ENCODE measurements at places on chromosomes 2 and 18.

DNA sequence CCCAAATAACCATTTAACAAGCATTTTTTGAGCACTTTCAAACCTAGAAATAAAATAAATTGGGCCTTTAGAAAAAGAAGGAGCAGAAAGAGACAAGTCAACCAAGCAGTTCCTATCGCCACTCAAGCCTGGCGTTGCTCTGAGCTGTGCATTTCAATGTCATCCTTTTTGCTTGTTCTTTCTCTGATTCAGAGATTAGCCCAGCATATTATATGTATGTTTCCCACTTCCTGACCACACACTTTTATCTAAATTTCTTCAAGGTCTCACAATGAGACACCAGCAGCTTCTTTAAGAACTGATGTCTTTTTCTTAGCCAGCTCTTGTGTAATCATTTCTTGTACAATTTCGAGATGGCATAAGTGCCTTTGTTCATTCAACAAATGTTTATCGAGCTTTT is 344.5 kb upstream of the ID2 start:
- DNase-seq = peak; percentile 46

GRCh38 chr2:97348841-97349240 is 235.9 kb downstream of the ANKRD36 start:
- DNase-seq = no peak

DNA sequence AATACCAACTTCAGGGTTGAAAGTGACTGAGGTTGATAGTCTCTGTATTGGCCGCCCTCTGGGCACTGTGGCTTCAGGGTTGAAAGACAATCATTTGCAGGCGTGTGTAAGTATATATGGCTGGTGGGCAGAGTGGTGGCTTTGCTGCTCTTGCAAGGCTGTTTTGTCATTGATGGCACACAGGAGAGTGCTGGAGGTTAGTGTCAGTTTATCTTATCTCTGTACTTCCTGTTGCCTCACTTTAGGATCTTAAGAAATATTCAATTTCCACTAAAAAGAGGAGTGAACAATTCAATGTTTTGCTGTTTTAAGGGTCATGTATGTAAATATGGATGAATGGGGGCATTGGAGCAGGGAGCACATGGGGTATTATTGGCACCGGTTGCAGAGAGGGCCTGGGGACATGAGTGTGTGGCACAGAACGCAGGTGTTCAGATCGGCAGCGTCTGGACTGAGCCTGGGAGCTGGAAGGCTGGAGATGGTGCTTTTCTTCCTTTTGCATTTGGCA is 51.5 kb downstream of the NCK2 start:
- peak; percentile 58 for DNase-seq

- DNase-seq = no peak
These were observed 26.0 kb downstream of the SATB2 start for GRCh38 chr2:199431746-199432213.

DNA sequence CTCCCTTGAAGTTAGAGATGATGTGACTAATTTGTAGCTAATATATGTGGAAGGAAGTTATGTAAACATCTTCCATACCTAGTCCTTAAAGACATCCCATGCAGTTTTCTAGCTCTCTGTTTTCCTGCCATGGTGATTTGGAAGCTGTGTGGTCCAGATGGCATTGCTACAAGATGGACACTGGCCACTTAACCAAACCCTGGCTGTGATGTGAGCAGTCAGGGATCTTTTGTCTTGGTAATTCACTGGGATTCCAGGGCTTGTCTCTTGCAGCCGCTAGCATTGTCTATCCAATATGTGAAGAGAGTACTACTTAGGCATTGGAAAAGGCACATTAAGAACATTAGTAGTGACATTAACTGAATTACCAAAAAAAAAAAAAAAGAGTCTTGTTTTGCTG is 139.9 kb upstream of the DOCK10 start:
- DNase-seq = no peak

GRCh38 chr18:55592106-55592505 is 4.1 kb upstream of the TCF4 start:
- DNase-seq = no peak

- DNase-seq = no peak
These were observed 284.0 kb downstream of the CCDC102B start for GRCh38 chr18:69081846-69082245.

GRCh38 chr2:234078129-234078528 is 27.6 kb downstream of the SPP2 start:
- DNase-seq = no peak

- DNase-seq = no peak
These were observed 46.8 kb upstream of the ACTR3 start for GRCh38 chr2:113842919-113843736.

DNA sequence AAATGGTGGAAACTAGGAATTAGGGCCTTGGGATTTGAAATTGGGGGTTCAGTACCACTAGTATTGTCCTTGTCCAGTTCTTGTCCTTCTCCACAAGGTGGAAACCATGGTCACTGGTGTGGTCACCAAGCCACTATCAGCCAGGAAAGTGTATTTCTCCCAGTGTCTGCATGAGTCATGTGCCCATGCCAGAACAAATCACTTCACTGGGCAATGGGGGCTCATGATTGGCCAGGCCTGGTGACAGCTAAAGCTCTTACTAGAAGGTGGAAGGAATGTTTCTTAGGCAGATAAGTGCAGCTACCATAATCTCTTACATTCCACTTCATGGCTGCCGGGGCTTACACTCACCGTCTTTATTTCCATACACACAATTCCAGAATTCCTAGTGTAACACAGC is 124.8 kb upstream of the TACR1 start:
- DNase-seq = no peak

DNA sequence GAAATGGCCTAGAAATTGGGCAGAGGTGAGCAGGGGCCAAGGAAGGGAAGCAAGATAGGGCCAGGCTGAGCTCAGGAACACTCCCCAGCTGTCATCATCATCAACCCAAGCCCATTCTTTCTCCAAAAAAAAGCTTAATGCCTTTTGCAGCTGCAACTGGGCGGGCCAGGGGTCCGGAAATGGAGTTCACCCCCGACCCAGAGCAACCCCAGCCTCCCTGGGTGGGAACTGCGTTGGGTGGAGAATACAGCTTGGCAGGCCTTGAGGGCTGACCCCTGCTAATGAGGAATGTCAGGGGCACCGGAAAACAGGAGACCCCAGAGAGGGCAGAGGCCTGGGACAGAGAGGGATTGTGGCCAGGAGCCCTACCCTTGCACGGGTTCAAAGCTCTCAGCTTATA is 64.8 kb downstream of the TNS1 start:
- DNase-seq = no peak

DNA sequence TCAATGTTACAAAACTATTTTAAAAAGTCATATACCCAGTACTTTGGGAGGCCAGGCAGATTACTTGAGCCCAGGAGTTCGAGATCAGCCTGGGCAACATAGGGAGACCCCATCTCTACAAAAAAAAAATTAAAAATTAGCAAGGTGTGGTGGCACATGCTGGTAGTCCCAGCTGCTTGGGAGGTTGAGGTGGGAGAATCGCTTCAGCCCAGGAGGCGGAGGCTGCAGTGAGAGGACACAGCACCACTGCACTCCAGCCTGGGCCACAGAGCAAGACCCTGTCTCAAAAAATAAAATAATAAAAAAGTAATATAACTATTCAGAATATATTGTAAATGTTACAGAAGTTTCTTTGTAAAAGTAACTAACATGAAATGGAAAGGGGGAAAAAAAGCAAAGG is 1.9 kb downstream of the PASK start:
- no peak for DNase-seq

- DNase-seq = no peak
These were observed 82.2 kb downstream of the EPAS1 start for GRCh38 chr2:46379213-46380037.

DNA sequence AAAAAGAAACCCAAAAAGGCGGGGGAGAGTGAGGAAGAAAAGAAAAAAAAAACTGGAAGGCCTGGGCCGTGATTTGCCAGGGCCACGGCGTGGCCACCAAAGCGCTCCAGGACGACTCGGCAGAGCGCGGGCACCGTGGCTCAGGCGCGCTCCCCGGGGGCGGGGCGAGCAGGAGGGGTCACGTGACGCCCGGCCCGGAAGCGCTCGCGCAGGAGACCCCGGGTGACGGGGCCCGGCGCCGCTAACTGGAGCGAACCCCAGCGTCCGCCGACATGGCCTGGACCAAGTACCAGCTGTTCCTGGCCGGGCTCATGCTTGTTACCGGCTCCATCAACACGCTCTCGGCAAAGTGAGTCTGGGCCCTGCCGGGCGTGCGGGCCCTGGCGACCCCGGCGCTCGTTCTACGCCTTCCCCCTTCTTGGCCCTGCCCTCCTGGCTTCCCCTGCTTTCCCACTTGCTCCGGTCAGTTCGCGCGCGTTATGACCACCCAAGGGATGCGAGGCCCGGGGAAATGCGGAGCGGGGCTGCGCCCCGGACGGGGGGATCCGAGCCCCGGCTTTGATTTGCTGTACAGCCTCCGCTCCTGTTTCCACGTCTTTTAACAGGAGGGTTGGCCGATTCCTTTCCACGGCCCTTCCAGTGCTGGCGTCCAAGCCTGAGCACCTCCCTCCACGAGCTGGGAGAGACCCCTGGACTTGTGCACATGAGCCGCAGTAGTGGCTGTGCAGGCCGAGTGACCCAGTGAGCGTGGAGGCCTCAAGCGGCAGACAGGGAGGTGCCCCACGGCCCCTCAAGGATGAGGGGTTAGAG is at the start of gene SLC35F6:
Gene SLC35F6, plus strand, starts transcription at position 207 of the 810 bp plus-strand sequence. Its CDS starts 66 bp downstream, at position 273.
- peak; percentile 83 for DNase-seq

DNA sequence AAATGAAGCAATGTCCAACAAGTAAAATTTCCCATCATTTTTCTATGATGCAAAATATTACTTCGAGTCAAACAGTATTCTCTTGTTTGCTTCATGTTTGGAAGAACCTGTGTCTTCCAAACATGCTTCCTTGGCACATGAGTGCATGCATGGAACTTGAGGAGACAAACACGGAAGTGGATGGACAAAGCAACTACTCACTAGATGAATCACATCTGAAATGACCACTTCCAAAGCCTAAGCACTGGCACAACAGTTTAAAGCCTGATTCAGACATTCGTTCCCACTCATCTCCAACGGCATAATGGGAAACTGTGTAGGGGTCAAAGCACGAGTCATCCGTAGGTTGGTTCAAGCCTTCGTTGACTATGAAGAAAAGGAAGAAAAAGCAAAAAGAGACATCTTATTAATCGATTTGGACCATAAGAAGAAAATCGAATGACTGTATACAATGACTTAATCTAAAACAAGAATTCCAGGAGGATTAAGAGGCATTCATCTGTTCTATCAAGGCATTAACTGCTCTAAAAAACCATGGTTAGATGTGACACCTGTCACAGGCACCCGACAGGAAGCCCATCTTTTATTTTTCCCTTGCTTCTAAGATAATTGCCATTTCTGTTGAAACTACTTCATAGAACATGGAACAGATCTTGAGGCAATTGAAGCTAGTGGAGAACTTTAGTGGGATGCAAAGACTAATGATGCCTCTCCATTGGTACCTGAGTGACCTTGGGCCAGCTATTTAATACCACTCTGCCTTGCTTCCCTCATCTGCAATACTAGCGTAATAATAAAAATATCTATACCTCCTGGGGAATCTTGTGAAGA is 56.0 kb downstream of the ATIC start:
- no peak for DNase-seq

DNA sequence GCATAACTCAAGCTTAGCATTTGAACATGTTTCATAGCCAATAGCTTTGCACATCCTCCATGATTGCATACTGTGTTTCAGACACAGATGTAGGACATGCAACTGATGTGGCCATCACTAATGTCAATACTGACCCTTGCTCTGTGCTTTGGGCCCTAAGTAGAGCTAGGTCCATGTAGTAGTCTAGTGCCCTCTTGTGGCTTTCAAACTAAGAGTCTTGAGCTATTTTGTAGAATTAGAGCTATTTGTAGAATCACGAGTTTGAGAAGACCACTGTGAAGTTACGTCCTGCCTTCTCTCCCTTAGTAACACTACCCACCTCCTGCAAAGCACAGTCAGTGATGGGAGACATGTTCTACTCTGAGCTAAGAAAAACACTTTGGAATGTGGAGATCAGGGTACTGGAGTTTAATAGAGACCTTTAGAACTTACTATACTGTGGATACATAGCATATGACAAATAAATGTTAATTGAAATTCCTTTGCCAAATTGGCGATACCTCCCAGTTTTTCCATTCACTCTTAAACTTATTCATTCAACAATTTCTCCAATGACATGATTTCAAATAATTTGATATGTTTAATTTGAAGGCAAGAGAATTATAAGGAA is 306.5 kb upstream of the TNP1 start:
- DNase-seq = no peak

GRCh38 chr2:48709096-48710034 is 46.2 kb downstream of the LHCGR start:
- no peak for DNase-seq

- DNase-seq = no peak
These were observed 390.9 kb upstream of the SMIM21 start for GRCh38 chr18:75818383-75818782.

- DNase-seq = no peak
These were observed 10.3 kb downstream of the PECR start for GRCh38 chr2:216071111-216071851.

GRCh38 chr2:33335516-33335915 is 140.9 kb upstream of the RASGRP3 start:
- DNase-seq = no peak

DNA sequence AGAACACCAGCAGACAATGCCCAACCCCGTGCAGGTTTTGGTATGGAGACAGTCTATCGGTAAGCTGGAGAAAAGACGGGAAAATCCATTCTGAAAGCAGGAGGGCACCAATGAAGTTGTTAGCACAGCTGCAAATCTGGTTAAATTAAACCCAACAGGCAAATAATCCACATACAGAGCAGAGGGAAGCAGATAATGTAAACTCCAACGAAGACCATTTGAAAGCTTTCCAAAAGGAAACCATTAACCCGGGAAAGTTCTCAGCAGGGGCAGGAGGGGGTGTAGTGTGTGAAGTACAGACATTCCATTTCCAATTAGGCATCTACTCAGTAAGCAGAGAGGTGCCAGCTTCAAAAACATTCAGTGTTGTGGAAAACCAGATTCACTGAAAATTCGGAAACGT is 10.3 kb downstream of the EDAR start:
- no peak for DNase-seq

DNA sequence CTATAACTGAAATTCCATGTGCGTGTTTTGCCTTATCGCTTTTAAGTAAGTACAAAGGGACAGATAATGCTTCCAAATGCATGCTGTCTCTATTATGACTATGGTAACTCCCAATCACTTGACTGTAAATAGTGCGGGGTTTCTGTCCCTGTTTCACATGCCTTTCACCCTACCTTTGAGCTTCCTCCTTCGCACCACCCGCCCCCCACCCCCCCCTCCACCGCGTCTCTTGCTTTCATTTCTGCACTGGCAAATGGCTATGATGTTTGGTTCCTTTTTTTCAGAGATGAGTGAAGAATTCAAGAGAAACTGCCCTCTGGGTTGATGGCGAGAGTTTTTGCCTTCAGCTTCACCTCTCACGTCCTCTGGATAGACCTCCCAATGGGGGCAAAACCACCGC is 25.0 kb upstream of the SPP2 start:
- peak; percentile 34 for DNase-seq

GRCh38 chr2:109213646-109214433 is 84.8 kb downstream of the SH3RF3 start:
- DNase-seq = peak; percentile 80

DNA sequence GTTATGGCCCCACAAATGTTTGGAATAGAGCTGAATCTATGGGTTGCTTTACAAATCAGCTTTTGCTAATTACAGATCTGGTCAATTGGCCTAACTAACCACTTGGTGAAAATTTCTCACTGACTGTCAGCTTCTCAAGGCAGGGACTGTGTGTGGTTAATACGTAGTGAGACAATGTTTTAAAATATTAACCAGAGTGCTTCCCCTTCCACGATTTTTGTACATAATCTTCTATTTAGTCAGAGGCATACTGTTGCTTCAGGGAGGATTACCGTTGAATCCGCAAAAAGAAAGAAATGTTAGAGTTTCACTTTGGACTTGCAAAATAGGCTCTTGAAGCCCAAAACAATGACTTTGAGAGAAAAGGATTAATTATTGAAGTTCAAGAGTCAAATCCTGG is 14.9 kb upstream of the KCNS3 start:
- DNase-seq = no peak
